ENCODE measurements at places on chromosomes 13 and 19.
A peak's percentile ranks its signal among the peaks of the same experiment; 100 is the strongest.

DNA sequence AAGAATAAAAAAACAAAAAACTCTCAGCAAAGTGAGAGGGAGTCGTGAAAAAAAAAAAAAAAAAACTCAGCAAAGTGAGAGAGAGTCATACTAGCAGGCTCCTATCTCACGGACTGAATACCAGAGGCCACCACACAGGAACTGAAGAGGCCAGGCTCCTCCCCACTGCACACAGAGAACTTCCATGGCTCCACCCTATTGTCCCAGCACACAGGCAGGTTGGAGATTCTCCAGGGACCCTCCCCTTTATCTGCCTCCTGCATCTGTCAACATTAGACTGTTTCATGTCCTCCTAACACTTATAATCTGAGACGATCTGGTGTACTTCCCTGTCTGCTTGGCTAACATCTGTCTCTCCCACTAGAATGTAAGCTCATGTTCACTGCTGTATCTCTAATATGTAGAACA is 37.0 kb upstream of the FARP1 start:
- no peak for DNase-seq

DNA sequence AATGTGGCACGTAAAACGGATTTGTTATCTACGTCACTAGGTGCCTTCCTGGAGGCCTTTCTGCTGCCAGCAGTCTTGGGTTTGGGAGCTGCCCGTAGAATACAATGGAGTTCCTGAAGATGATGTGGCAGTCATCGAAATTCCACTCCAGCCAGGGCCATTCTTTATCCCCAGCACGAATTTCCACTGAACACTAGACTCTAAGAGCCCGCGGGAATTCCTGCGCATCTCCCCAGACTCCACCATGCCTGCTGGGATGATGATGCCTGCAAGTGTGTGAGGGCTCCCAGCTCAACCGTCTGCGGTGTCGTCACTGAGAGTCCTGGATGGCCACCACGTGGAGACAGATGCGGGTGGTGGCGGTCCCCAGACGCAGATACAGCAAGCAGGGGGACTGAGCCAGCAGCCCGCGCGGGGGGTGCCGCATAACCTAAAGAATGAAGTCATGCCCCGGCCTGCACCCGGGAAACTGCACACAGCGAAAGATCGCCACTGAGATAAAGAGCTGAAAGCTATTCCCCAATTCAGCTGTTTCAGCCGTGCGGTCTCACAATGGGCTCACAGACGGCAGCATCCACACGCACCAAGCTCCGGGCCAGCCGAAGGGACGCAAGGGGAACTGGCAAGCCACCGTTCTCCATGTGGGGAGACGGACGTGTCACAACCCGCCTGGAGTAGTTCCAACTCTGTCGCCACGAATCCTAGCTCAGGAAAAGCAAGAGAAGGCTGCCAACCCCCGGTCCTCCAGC is 41.1 kb downstream of the COL4A1 start:
- no peak for DNase-seq

DNA sequence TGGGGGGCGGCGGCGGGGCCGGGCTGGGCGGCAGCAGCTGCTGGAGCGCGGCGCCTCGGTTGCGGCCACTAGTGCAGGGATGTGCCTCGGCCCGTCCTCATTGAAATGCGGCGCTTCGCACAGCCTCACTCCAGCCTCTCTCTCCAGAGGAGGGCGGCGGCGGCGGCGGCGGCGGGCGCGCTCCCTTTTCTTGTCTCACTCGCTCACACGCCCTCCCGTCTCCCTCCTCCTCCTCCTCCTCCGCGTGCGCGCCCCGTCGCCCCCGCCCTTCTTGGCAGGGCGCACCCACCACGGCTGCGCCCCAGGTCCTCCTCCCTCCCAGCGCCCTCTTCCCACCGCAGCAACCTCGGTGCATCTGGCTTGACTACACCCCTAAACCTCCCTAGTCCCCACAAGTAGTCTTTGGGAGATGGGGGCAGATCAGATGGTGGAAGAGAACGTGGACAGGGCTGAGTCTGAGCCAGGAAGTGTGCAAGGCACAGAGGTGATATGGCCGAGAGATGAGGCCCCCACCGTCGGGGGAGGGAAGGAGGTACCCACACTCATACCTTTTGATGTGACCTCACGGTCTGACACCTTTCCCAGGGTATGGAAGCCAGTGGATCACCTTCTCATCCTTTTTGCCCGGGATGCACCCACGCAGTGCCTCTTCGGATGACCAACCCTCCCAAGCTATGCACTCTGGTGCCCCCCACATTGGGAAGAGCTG is at the start of gene DCLK1:
Gene DCLK1, minus strand, starts transcription at position 161 of the 709 bp plus-strand sequence.
- no peak for DNase-seq

- DNase-seq = peak; percentile 55
Observed at GRCh38 chr13:37175996-37176395, 70.5 kb upstream of the CSNK1A1L start.

DNA sequence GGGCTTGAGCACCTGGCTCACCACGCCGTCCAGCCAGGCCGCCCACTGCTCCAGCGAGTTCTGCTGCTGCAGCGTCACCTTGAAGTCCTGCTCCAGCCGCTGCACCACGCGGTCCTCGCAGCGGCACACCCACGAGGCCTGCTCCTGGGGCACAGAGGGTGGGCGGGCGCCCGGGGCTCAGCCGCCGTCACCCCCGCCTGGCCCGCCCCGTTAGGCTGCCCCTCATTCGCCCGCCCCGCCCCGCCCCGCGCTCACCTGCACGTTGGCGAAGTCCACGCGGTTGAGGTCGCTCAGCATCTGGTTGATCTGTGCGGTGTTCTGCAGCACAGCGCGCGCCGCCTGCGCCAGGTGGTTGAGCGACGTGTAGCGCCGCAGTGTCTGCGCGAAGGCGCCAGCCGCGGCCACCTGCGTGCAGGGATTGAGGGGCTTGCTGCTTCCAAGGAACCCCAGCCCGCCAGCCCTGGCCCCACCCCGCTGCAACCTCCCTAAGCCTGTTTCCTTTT is 11.3 kb downstream of the DCAF15 start:
- DNase-seq = no peak
